ENCODE measurements at places on chromosomes 12 and 14. TPM values are rescaled to one million over a fixed set of nuclear protein-coding genes. Genes with fewer than 3 reads are reported as not detected.

The KLRC4 gene
- 0.57 TPM for polyA plus RNA-seq

DNA sequence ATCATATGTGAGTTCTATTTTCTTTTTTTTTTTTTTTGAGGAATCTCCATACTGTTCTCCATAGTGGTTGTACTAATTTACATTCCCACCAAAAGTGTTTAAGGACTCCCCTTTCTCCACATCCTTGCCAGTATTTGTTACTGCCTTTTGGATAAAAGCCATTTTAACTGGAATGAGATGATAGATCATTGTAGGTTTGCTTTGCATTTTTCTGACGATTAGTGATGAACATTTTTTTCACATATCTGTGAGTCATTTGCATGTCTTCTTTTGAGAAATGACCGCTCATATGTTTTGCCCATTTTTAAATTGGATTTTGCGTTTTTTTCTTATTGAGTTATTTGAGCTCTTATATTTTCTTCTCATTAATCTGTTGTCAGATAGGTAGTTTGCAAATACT is 394.8 kb downstream of the LRFN5 start:
- DNase-seq: no peak

- DNase-seq: no peak
These were observed 22.4 kb downstream of the ASPG start for GRCh38 chr14:104107611-104108569.

DNA sequence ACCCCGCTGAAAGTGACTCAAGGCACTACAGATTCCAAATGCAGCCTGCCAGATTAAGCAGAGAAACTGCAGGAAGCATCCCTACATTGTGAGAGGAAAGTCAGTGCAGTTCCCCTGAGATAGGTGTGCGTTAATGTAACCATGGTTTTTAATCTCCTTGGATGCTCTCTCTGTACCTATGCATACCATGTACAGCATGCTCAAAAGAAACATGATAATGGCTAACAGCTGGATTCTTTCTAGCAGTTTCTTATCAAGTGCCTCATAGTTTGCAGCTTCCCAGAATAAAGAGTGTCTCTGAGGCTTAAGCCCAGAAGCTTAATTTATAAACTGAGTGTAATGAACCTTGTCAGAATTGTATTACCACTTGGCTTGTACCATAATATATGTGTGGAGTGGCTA is 17.1 kb upstream of the MDM1 start:
- DNase-seq: no peak

DNA sequence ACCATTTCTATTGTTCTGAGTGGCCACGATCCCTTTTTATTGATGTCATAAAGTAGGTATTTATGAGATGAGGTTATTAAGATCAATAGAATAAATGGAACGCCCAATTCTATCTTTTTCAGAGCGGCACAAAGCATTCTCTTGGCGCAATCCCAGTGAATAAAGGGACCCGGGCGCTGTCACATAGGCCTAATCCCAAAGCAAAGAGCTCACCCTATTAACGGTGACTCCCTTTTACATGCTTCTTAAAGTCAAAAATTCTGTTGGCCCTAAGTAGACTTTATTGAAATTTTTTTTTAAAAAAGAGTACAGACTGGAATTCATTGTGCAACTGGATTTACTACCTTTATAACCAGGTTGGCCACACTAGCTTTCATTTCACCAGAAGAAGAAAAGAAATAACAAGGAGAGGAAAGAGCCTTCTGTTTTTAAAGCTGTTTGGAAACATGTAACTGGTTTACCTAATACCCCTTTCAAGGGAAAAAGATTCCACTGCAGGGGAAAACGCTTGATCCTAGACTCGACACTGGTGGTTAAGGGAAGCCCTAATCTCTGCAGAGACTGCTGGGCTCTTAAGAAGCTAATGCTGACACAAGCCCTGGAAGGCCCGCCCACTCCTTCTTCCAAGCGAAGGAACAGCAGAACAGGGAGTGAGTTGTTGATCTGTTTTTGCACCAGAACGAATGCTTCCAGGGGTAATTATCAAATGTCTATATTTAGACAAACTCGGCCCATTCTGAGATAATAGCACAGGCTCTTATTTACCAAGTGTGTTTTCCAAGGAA is 381.2 kb downstream of the BCL11B start:
- no peak for DNase-seq

- no peak for DNase-seq
These were observed 137.4 kb upstream of the KRR1 start for GRCh38 chr12:75648856-75649255.

DNA sequence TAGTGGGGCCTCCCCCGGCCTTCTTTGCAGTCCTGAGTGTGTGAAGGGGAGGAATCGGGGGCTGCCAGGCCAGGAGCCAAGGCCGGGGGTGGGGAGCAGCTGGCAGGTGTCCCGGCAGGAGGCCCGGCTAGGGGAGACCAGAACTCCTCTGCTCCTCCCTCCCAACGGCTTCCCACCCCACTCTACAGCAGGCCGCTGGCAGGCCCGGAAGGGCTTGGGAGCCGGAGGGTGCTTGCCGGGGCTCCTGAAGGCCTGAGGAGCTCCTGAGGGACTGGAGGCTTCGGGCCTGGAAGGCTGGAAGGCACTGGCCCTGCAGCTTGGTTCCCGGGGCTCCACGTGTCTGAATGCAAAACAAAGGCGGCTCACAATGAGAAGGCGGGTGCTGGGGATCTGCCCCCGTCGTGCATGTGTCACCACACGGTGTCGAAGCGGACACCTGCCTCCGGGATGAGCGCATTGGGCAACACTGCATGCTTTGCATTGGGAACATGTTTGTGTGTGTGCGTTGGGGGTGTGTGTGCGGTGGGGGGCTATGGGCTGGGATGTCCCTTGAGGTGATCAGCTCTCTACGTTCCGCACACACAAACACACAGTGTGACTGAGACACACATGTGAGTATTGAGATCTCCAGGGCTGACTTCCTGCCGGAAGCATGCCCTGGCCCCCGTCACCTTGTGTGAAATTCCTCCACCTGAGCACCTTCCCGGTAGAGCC is 30.9 kb upstream of the ANKRD9 start:
- no peak for DNase-seq

The GMFB gene
- polyA plus RNA-seq: 24.6 TPM

The ADAM21 gene
- polyA plus RNA-seq: 0.09 TPM

The DLK1 gene
- polyA plus RNA-seq: 6.9 TPM

The AMDHD1 gene
- polyA plus RNA-seq: 2.2 TPM

- no peak for DNase-seq
These were observed 35.4 kb downstream of the TM7SF3 start for GRCh38 chr12:26978801-26979200.

DNA sequence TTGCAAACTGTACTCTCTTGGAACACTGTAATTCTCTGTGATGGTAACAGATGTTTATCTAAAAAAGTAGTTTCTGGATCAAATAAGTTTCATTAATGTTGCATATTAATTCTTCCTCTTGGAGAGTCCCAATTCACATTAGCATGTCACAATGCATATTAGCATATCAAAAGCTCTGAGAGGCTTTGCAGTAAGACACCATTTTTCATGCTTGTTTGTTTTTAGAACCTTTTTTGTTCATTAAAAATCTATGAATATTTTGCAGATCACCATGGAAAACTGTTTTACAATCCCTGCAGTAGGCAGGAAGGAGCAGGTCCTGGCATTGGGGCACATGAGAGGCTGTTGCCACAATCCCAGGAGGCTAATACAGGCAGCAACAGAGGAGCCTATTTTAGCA is 180.7 kb downstream of the KCNH5 start:
- DNase-seq: no peak

GRCh38 chr12:130632642-130633041 is 83.5 kb downstream of the RIMBP2 start:
- no peak for DNase-seq

The TRIM9 gene
- polyA plus RNA-seq: 1.8 TPM

GRCh38 chr12:77189458-77189857 is 124.1 kb upstream of the E2F7 start:
- DNase-seq: no peak

The KRT72 gene
- 12.0 TPM for polyA plus RNA-seq

GRCh38 chr14:42556551-42556950 is 949.9 kb downstream of the LRFN5 start:
- no peak for DNase-seq

The MMP19 gene
- polyA plus RNA-seq: 19.9 TPM

DNA sequence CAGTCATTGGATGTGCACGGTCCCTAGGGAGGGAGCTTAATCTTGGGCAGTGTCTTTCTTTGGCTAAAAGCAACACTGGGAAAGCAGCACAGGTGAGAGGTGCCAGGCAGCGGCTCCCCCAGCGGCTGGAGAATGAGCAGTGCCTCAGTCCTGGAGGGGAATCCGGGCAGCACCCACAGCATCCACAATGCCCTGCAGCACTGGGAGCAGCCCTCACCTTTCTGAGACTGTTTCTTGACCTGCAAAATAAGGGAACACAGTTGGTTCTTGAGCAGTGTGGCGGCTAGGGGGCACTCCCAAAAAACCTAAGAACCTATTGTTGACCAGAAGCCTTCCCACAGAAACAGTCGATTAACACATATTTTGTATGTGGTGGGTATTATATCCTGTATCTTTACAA is 75.8 kb downstream of the SINHCAF start:
- DNase-seq: no peak

GRCh38 chr14:92789457-92790089 is 4.5 kb upstream of the GOLGA5 start:
- DNase-seq: no peak

The CLEC9A gene
- 12.6 TPM for polyA plus RNA-seq

GRCh38 chr12:112852810-112853209 is 54.0 kb upstream of the OAS1 start:
- DNase-seq: no peak

GRCh38 chr14:102893452-102893851 is 29.0 kb upstream of the AMN start:
- DNase-seq: no peak

GRCh38 chr12:69002969-69003368 is 70.0 kb upstream of the CPM start:
- DNase-seq: no peak

GRCh38 chr12:3622021-3622821 is 130.7 kb downstream of the CRACR2A start:
- no peak for DNase-seq

DNA sequence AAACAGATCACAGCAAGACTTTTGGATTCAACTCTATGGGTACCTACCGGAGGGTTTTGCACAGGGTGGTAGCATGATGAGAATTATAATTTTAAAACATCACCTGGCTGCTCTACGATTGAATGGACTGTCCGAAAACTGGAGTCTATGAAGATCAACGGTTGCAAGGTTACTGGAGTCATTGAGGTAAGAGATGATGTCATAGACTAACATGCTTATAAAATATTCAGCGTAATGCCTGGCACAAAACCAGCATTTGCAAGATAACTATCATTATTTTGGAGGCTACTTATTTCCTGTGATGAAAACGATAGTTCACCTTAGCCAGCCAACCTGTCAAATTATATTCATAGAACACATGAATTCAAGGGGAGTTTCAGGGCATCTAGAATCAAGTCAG is 580.6 kb upstream of the TBX3 start:
- no peak for DNase-seq

The AACS gene
- polyA plus RNA-seq: 17.0 TPM

The ANKRD9 gene
- 3.5 TPM for polyA plus RNA-seq

The SERPINA4 gene
- polyA plus RNA-seq: 0.41 TPM

DNA sequence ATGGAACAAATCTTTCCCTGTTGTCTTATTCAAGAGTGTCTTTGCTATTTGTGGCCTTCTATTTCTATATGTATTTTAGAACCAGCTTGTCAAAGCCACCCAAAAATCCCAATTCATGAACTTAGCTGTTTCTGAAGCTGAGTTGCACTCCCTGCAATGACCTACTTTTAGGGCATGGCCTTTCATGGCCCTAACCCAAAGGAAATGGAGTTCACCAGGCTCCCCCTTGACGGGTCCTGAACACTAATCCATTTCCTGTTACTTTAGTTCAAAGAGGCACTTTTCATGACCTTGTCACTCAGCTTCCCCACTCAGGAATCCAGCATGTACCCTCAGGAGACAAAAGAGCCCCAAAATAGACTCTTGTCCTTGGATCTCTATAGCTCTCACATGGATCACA is 7.6 kb downstream of the TMED8 start:
- peak; percentile 61 for DNase-seq

DNA sequence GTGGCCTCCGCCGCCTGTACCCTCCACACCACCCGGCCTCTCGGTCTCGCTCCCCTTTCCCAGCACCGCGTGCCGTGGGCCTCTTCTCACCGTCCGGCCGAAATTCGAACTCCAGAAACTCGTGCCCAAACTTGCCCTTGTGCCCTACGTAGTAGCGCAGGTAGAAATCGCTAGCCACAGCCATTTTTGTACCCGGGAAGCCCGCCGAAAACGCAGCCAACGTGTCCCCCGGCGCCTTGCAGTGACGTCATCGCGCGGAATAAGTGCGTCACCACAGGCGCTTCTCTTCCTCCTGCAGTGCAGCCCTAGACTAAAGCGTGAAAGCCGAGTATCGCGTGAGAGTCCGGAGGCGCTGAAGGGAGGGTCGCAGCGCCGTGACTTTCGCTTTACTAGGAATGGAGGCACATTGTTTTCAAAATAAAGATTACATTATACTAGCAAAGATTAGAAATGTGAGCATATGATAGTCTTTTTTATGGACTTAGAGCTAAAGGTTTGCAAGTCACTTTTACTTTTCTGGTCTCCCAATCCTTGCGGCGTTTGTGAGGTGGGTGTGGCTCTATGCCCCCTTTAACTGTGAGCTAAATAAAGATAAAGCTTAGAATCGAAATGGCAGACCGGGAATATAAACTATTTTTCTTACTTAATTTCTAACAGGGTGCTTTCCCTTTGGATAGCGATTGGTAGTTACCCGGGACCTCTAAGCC is at the start of gene MAGOHB:
Gene MAGOHB (minus strand): TSS at position 261 of the 707 bp plus-strand sequence. CDS start 77 bp downstream, at position 184.
- DNase-seq: peak; percentile 99

GRCh38 chr14:50821510-50822464 is 9.2 kb downstream of the NIN start:
- DNase-seq: no peak

GRCh38 chr14:54591461-54591860 is 24.5 kb downstream of the SAMD4A start:
- no peak for DNase-seq

DNA sequence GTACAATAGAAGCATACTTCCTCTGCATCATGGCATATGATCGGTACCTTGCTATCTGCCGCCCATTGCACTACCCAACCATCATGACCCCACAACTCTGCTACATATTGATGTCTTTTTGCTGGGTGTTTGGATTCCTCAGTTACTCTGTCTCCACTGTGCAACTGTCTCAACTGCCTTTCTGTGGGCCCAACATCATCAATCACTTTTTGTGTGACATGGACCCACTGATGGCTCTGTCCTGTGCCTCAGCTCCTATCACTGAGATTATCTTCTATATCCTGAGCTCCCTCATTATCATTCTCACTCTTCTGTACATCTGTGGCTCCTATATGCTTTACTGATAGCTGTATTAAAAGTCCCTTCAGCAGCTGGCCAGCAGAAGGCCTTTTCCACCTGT is 13.9 kb upstream of the OR11H6 start:
- no peak for DNase-seq

The SMOC1 gene
- polyA plus RNA-seq: 0.71 TPM

- no peak for DNase-seq
These were observed 67.6 kb upstream of the CCDC60 start for GRCh38 chr12:119266963-119267362.
